Epithelial cell of prostate (primary cell): ENCODE measurements at places on chromosomes 6 and 20.

- DNase-seq: no peak
Observed at GRCh38 chr6:134002821-134003220, 49.6 kb downstream of the SLC2A12 start.

DNA sequence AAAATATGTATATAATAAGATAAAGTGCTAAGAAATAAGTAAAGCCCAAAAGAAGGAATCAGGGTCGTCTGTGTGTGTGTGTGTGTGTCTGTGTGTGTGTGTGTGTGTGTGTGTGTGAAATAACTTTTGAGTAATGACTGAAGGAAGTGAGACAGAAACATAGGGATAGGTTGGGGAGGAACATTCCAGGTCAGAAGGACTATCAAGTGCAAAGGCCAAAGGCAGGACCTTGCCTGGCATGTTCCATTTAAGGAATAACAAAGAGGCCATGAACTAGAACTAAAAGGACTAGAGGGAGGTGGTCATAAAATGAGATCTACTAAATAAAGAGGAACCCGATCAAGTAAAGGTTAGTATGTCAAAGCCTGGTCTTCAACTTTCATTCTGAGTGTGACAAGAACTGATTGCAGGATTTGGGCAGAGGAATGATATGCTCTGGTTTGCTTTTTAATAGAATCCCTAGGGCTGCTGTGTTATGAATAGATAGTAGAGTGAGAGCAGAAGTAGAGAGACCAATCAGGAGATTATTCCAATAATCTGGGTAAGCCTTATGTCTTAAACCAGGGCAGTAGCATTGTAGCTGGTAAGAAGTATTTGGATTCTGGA, 6.9 kb downstream of the ENPP3 start:
- DNase-seq: no peak

DNA sequence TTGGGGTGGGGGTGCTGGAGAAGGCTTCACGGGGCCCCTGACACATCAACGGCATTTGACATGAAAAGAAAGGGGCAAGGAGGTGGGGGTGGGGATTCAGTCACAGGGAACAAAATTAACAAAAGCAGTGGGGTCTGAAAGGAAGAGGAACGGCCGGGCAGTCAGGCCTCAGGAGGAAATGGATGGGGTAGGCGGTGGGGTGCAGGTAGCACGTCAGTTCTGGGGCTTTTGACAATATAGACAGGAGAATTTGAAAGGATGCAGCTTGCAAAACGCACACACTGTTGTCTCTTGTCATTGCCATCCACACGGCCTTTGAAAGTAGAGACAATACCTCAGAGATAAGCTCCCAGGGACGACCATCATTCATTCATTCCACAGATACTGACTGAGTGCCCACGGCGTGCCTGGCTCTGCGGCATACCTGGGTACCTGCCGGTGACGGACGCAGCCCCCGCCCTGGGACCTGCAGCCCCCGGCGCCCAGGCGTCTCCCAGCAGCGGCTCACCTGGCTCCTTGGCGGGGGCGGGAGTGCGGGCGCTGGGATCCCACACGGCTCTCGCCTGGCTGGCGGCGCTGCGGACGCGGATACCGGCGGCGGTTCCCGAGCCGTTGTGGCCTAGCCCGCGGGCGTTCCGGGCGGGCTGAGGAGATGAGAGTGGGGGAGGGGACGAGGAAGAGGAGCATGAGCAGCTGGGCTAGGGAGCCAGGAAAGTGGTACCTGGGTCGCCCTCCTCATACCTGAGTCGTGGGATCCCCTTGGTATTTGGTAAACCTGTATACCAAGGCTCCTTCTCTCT, at the start of gene SLC26A8:
TSS of gene SLC26A8 (minus strand) at position 646 of the 800 bp plus-strand sequence. CDS start 4,934 bp downstream, outside the sequence.
- no peak for DNase-seq

GRCh38 chr6:906920-907319, 214.0 kb upstream of the EXOC2 start:
- DNase-seq: no peak

GRCh38 chr6:156827382-156827781, 50.2 kb downstream of the ARID1B start:
- DNase-seq: no peak

DNA sequence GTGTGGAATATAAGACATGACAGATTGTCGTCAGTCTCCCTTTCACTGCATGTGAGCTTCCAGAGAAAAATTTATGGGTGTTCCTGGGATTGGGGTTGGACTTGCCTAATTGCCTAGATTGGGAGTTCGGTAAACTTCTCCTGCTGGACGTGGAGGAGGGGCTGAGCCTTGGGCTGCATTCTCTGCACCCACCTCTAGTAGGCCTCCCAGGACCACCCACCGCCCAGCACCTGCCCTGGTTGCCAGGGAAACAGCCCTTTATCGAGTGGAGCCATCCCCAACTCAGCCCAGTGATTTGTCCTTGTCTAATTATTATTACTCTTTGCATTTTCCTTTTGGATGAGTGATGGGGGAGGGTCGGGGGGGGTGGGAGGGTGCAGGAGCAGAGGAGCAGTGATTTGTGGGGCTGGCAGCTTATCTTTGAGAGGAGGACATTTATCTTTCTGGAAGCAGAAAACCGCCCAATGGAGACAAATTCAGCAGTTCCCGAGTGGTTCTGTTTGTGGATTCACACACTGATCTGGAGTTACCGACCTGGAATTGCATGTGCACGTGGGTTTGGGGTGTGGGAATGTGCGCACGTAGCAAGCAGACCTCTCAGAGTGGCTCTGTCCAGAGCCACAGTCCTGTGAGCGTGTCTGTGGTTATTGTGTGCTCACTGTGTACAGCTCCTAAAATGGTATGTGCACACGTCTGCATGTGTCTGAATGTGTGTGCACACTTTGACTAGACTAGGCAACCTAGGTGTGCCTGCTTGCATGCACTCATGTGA, 104.5 kb downstream of the DHX35 start:
- DNase-seq: no peak

DNA sequence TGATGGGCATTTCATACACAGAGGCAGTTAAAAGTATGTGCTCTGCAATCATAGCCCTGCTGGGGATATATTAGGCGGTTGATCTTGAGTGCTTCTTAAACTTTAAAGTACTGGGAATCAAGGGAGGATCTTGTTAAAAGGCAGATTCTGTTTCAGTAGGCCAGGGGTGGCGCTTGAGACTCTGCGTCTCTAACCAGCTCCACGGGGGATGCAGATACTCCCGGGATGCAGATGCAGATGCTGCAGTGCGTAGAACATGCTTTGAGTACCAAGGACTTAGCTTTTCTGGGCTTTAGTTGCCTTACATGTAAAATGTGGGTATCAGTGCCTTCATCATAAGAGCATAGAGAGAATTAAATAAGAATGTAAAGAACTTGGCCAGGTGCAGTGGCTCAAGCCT, 44.4 kb upstream of the ENPP5 start:
- DNase-seq: no peak

DNA sequence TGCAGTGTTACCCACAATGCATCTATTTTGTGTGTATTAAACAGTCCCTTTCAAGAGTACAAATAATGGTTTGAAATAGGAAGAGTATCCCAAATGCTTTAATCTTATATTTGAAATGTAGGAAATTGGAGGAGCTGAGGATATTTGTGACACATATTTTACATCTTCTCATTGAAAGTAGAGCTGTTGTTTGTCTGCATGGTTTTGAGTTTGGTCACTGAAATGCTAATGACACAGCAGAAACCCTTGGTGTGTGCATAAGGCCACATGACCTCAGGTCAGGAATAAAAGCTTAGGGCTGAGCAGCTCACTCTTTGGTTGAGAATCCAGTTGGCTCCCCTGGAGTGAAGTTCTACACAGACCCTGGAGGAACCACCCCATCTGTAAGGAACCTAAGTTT, 49.8 kb downstream of the TPD52L1 start:
- DNase-seq: no peak

DNA sequence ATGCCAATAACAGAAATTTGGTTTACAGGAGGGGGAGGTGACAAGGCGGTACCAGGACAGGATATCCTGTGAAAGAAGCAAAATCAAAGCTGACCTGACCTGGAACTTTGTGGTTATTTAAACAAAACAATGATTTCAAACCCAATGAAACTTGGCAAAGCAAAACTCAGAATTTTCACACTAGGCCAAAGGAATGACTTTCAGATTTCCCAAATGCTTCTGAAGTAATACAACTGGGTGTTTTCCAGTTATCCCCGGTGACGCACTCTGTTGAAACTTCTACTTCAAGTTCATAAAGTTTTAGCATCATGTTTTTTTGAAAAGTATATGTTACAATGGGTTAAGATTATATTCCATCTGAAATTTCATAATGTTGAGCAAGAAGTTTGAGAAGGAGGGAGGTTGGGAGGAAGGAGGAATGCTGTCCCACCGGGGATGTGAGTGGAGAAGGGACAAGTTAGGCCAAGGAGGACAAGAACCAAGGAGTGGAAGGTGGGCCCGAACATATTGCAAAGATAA, 78.1 kb upstream of the TRAF3IP2 start:
- no peak for DNase-seq

DNA sequence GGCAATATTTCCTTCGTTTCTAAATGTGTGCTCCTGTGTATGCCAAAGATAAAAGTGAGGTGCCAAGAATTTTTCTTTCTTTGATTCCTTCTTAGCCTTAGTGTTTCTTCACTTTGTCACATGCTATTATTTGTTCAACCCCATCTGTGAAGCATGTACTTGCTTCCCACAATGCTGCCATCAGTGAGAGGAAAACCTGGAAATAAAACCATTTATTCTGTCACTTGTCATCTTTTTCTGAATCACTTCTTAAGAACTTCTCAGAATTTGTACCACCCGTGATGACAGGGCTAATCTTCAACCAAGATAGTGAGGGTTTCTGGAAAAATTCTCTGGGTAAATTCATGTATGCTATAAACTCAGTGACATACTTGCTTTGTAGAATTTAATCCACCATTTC, 450.1 kb downstream of the COL12A1 start:
- DNase-seq: no peak

DNA sequence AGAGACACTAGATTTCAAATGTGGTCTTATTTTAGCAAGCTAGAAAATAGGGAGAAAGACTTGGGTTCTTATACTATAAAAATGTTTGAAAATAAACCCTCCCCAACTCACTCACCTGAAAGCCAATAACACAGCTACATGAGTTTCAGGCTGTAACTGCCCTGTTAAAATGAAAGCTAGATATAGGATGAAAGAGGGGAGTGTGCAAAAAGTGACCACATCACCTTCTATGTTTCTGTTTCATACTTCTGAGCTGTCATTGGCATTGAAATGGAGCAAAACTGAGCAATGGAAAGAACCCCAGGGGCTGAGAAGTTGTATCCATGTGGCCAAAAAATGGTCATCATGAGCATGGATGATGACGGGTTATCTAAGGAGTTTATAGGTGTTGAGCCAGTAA, 148.1 kb upstream of the TENT5A start:
- DNase-seq: no peak

- DNase-seq: no peak
Observed at GRCh38 chr6:72365773-72366172, 256.1 kb upstream of the KCNQ5 start.

- no peak for DNase-seq
Observed at GRCh38 chr6:2563635-2564034, 187.1 kb downstream of the MYLK4 start.

DNA sequence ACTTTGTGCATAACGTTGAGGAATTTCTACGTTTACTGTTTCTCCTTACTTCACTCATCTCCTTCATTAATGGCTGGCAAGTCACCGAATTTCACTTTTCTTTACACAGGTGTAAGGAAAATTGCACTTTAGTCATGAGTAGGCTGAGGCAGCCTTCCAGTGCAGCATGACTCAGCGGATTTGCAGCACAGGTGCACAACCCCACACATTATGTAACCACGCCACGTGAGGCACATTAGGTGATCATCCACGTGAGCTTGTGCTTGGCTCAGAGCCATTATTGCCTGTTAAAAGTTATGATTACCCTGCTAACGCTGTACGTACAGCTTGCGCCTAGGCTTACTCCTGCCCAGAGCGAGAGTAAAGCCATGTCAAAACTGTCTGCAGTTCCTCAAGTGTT, 158.8 kb downstream of the NKAIN2 start:
- DNase-seq: peak; percentile 40

- no peak for DNase-seq
Observed at GRCh38 chr6:129923530-129924250, 62.6 kb upstream of the TMEM244 start.

DNA sequence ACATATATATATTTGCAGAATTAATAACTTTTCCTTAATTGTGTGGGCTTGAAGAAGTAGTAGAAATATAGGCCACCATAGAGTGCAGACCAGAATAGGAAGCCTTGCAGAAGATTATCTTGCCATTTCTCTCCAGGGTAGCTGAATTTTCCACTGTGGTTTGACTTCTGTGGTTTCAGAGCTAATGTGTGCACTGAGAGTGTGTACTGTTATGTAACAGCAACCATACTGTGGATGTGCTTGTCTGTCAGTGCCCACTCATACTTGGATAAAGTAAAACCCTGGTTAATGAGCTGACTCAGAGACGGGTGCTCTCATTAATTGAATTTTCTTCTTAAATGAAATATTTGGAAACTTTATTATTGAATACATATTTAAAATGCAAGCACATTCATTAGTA, 57.2 kb downstream of the CEP43 start:
- DNase-seq: no peak

GRCh38 chr6:40845553-40845952, 193.5 kb downstream of the UNC5CL start:
- no peak for DNase-seq

- no peak for DNase-seq
Observed at GRCh38 chr6:6270948-6271535, 49.4 kb downstream of the F13A1 start.

GRCh38 chr20:55200317-55200716, 724.9 kb downstream of the DOK5 start:
- peak; percentile 96 for DNase-seq

- DNase-seq: peak; percentile 48
Observed at GRCh38 chr6:166515072-166515810, 71.2 kb downstream of the RAMACL start.

DNA sequence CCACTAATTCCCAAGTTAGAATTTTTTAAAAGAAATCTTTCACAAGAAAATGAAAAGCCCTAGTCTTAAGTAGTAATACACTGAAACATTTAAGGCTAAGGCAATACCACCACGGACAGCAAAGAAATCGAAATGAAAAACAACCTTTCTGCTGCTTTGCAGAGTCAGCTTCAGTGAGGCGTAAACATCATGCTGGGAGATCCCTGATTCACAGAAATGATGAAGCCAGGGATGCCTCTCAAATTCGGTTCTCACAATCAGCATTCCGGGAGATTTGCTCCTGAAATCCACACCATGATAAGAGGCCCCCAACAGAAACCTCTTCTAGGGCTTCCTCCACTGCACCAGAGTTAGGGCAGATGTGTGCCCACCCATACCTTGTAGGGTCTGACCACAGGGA, 18.6 kb downstream of the RRBP1 start:
- DNase-seq: no peak

- DNase-seq: no peak
Observed at GRCh38 chr20:51750770-51751388, 17.3 kb downstream of the ATP9A start.

GRCh38 chr6:133190912-133191311, 50.2 kb upstream of the EYA4 start:
- DNase-seq: no peak

DNA sequence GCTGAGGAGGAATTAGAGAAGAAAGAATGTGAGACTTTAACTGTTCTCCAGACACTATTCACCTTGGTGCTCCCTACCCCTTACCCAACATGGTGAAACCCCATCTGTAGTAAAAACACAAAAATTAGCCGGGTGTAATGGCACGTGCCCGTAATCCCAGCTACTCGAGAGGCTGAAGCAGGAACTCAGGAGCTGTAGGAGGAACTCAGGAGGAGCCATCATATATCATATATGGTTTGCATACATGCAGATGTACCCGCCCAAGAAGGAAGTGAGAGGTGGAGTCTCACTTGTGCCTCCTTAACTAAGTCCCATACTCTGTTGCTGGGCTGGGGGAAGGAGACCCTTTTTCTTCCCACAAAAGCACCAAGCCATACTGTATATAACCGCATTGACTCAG, 35.5 kb upstream of the ME1 start:
- DNase-seq: no peak
